NCI-H526 (cell line): ENCODE measurements at places on chromosomes 2 and 18.
A peak's percentile ranks its signal among the peaks of the same experiment; 100 is the strongest.

- DNase-seq: no peak
These were observed 13.6 kb upstream of the PAPOLG start for GRCh38 chr2:60742419-60742818.

DNA sequence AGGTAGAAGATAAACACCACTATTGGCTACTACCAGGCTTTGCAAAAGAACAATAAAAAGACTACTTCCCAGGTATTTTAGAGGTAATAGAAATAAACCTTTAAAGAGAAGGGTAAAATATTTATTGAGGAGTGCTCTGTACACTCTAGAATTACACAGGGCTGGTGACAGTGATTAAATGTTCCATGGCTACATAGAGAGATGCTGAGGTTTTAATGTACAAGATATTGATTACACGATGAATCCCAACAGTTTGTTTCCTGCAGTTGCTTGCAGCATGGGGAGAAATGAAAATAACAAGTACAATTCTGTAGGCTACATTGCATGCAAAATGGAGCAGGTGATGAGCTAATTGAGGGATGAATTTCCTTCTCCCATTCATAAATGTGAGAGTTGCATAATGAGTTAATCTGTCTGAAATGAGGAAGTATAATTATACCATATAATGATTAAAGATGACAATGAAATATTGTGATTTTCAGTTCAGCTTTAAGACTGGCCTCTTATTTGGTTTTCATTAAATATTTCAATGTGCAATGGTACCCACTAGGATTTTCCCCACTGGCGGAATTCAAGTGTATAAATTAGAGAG, 266.1 kb downstream of the SOCS6 start:
- no peak for DNase-seq

- no peak for DNase-seq
These were observed 1005.4 kb upstream of the DDX18 start for GRCh38 chr2:116809109-116809508.

- peak; percentile 31 for DNase-seq
These were observed 21.2 kb upstream of the CHRNA1 start for GRCh38 chr2:174785481-174785880.

DNA sequence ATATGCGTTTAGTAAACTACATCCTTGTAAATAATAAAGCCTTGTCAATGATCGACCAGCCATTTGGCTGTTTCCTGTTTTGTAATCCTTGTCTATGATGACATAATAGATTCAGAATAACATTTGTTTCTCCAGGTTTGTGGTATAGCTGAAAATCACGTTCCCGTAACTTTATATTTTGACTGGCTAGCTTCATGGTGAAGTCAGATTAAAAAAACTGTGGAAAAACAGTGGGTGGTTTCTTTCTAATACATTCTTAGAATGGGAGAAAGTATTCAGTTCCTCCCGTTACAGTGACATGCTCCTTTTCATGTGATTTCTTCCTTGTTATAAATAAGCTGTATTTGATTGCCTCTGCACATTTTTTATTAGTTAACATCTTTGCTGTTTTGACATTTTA, 366.9 kb downstream of the NYAP2 start:
- DNase-seq: no peak

DNA sequence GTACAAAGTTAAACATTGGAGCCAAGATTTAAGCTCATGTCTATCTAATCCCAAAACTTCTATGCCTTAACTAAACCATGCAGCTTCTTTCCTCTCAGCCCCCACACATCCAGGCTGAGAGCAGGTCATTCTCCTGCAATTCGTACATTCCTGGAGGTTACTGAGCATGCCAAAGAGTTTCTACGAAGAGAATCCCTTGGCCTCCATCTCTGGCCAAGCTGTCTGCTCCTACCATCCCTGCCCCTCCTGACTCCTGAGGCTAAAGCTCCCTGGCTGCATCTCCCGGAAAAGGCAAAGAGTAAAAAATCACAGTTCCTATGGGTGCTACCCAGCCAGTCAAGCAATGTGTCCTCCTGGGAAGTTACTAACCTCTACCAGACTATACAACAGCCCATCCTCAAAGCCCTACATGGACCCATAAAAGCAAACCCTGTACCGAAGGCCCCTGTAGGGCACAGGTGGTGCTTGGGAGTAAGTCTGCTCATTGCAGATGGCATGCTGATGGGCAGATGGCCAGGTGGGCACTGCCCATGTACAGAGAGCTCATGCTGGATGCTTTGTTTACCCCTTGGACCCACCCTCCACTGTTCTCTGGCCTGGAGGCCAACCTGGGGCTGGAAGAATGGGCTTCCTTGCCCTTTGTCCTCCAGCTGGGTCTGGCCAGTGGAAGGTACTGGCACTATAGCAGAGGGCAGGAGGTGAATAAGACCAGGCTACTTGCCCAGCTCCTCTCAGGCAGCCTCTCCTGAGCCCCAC, 99.5 kb downstream of the TTC32 start:
- no peak for DNase-seq

DNA sequence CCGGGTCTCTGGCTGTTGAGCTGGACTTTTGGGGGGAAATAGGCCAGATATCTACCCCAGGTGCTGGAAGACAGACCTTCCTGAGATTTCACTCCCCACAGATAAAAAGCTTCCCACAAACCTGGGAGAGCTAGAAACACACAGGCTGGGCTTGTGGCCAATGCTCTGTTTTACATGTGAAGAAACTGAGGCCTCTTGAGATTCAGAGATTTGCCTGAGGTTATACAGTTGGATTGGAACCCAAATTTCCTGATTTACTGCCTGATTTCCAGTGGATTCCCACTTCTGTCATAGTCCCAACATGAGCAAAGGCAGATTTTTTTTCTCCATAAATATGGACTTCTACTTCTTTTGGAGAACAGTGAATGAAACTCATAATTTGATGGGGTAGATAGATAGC, 360.2 kb downstream of the SETBP1 start:
- DNase-seq: no peak

DNA sequence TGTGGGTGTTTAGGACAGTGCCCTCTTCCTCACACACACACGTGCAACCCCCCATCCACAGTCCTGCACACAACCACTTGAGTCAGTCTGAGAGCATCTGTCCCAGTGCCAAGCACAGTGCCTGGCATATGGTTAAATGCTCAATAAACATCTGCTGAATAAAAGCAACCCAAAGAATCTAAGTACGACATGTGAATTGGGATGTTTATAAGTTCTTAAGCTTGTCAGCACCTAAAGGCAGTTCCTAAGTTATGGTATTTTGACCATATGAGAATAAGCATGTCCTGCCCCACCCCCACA, 37.8 kb downstream of the CAPN13 start:
- no peak for DNase-seq

GRCh38 chr2:26255759-26256384, 11.1 kb downstream of the HADHB start:
- DNase-seq: no peak

GRCh38 chr2:182170341-182170740, 184.7 kb downstream of the PPP1R1C start:
- DNase-seq: no peak

- no peak for DNase-seq
These were observed 169.8 kb upstream of the ID2 start for GRCh38 chr2:8511868-8512612.

DNA sequence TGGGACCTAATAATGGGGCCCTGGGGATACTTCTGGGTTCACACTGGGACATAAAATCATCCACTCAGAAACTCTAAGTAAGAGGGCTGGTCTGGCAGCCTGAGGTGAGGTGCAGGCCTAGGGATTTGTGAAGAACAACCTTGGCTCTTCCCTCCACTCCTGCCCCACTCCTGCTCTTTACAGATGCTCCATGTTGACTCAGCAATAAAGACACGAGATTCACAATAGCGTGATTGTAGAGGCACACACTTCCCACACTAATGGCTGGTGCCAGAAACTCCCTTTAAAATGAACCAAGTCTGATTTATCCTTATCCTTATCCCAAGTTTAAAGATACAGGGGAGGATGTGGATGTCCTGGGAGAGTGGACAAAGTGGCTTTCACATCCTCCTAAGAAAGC, 228.2 kb downstream of the ACTR3 start:
- DNase-seq: no peak

- DNase-seq: peak; percentile 2
These were observed 520.6 kb upstream of the RAB12 start for GRCh38 chr18:8088626-8089025.

- DNase-seq: no peak
These were observed 219.9 kb upstream of the FBXO11 start for GRCh38 chr2:48126162-48126561.

DNA sequence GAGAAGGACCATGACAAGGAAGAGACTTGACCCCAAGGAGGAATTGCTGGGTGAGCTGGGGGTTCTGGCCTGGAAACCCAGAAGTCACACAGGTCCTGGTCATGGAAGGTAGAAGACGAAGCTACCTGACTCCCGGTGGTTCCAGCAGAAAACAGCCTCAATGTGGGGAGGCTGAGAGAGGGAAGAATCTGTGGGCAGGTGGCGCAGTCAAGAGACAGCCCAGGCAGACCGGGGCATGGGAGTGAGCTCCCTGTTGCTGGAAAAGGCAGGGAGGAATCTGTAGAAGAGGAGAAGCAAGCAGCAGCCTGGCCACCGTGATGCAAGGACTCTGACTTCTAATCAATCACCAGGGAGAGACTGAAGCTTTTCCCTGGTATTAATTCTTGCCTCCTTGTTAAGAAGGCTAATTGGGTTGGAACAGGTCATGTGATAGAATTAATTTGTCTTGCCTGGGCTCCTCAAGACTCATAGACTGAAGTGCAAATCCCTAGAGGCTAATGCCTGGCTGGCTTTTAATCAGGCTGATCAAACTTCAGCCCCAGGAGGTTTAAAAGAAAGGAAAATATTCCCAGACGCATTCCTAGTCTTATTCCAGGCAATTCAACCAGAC, 30.1 kb downstream of the CNGA3 start:
- DNase-seq: no peak

- no peak for DNase-seq
These were observed 88.7 kb upstream of the MEIS1 start for GRCh38 chr2:66346231-66346664.

- no peak for DNase-seq
These were observed 16.4 kb downstream of the EPC2 start for GRCh38 chr2:148660999-148661398.

GRCh38 chr2:157946919-157947557, 70.9 kb upstream of the ACVR1 start:
- DNase-seq: no peak

GRCh38 chr2:19810148-19810547, 91.6 kb downstream of the TTC32 start:
- DNase-seq: no peak

DNA sequence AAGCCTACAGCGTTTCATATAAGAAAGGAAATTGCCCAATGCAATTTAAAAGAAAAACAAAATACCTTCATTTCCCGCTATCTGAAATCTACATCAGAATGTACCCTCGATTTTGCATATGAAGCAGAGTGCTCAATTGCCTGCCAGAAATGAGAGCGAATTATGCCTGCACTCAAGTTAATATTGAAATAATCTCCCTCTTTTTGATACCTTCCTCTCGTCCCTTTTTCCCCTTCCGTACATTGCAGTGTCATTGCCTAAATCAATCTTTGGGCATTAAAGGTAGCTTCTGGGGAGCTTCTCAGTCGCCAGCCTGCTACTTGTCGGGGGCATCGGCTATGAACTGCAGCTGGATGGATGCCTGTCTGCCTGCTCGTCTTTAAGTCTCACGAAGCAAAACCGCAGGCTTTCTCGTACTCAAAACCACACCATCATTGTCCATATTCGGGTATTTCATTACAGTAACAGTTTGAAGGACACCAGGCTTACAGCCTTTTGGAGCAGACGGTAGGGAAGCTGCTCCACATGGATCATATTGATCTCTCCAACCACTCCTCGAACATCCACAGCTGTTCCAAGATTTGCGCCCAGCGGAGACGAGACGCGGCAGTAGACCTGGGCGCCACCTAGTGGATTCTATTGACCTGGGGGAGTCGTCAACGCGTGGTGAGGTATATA, 64.0 kb upstream of the HNRNPA3 start:
- peak; percentile 96 for DNase-seq

GRCh38 chr2:38620282-38620977, 17.7 kb upstream of the HNRNPLL start:
- DNase-seq: no peak

GRCh38 chr2:27831279-27832050, 58.7 kb downstream of the RBKS start:
- no peak for DNase-seq
